Hippocampal formation (tissue), 2 donors: ENCODE measurements at places on chromosomes 6 and 20.

DNA sequence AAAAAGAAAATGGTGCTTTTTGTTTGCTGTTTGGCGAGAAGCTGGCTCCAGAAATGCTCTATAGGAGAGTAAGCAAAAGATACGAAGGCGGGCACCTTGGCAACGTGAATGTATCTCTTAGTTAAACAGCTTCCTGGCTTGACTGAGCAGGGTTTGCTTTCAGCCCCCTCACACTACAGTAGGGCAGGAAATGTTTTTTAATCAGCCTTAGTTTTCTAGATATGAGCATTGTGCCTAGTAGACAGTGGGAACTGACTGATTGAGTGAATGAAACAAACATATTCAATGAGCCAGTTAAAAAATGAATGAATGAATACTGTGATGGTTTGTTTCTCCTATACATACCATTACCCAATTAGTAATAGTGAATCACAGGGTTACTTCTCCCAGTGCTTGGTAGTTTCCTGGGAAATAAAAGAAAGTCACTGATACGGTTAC is 19.9 kb downstream of the CAP2 start:
- no peak for DNase-seq

- no peak for DNase-seq
Measured at GRCh38 chr20:55229451-55229850, 754.1 kb downstream of the DOK5 start.

DNA sequence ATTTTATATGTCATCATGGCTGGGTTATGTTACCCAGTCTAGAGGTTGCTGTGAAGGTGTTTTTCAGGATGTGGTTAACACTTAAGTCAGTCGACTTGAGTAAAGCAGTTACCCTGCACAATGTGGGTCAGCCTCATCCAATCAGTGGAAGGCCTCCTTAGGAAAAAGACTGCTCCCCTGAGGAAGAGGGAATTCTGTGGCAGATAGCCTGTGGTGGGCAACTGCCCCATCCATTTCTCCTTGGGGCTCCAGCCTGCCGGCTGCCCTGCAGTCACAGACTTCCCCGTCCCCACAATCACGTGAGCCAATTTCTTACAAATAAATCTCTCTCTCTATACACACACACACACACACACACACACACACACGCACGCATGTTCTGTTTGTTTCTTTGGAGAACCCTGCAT is 34.5 kb upstream of the MPC1 start:
- no peak for DNase-seq

DNA sequence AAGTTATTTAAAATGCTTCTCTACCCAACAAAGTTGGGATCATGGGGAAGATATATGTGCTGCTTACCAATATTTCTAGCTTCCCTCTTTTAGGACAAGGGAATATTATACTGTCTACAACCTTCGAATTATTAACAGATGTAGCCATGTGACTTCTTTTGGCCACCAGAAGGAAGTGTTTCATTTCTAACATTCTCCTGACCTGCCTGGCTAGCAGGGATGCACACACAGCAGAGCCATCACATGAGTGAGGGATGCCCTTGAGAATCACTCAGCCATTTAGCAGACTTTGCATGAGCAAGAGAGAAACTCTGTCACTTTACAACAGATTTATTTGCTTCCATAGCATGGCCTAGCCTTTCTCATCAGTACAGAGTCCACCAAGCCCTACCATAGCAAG is 230.7 kb upstream of the MARCKS start:
- DNase-seq, result no peak

- DNase-seq, result no peak
Measured at GRCh38 chr6:44169154-44169553, 10.5 kb downstream of the CAPN11 start.

GRCh38 chr6:39114388-39114703 is 640 bp downstream of the SAYSD1 start:
- DNase-seq, result no peak

- no peak for DNase-seq
Measured at GRCh38 chr6:56637640-56638039, 5.0 kb downstream of the DST start.

DNA sequence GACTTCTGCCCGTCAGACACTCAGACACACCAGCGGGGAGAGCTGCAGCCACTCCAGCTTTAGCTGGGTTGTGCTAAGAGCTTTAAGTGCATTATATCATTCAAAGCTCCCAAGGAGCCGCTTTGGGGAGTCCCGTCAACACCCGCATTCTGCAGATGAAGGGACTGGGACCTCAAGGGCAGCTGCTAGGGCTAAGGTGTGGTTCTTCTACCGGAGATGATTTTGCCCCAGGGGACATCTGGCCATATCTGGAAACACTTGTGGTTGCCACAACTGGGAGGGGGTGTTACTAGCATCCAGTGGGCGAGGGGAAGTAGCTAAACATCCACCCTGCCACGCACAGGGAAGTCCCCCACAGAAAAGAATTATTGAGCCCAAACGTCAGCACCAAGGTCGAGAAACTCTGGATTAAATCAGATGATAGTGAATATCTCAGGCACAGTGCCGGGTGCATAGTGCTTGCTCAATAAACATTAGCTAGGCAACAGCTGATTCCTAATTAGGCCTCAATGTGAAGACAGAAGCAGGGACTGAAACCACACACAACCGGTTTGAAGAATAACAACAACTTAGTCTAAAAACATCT is 29.6 kb downstream of the PMEPA1 start:
- DNase-seq, result no peak

GRCh38 chr20:53227523-53227922 is 255.4 kb downstream of the TSHZ2 start:
- DNase-seq, result no peak

- DNase-seq, result no peak
Measured at GRCh38 chr20:41696428-41696827, 78.3 kb upstream of the CHD6 start.
